ENCODE measurements at places on chromosomes 4 and X. TPM values are rescaled to one million over a fixed set of nuclear protein-coding genes. Genes with fewer than 3 reads are reported as not detected.

Gene P2RY8
- 0.73 TPM for polyA plus RNA-seq

Gene AFF1
- polyA plus RNA-seq, result 56.4 TPM

Gene SLC7A11
- polyA plus RNA-seq, result 4.8 TPM

Gene IL13RA2
- 1.6 TPM for polyA plus RNA-seq

Gene SHISA3
- polyA plus RNA-seq, result 97.9 TPM

Gene RAB33B
- polyA plus RNA-seq, result 10.5 TPM

Gene ART3
- 0.42 TPM for polyA plus RNA-seq

Gene ZDHHC15
- 9.1 TPM for polyA plus RNA-seq

Gene TMSB15A
- 80.4 TPM for polyA plus RNA-seq

Gene N4BP2
- 30.9 TPM for polyA plus RNA-seq

Gene IL2
- polyA plus RNA-seq, result not detected

Gene SYTL4
- 24.5 TPM for polyA plus RNA-seq

Gene TREX2
- polyA plus RNA-seq, result 0.37 TPM

Gene COL4A6
- polyA plus RNA-seq, result 16.0 TPM

Gene NXF2
- 0.71 TPM for polyA plus RNA-seq

Gene KLB
- polyA plus RNA-seq, result 0.27 TPM

Gene PARM1
- 47.6 TPM for polyA plus RNA-seq

Gene F11
- 5.3 TPM for polyA plus RNA-seq

Gene GRIA2
- 2.4 TPM for polyA plus RNA-seq

Gene GAGE12J
- polyA plus RNA-seq, result not detected

Gene CCDC120
- 11.7 TPM for polyA plus RNA-seq

Gene CXorf49
- not detected for polyA plus RNA-seq

Gene CTAG1B
- not detected for polyA plus RNA-seq

Gene RUFY3
- 212 TPM for polyA plus RNA-seq

Gene ATP8A1
- polyA plus RNA-seq, result 40.0 TPM

Gene SHOX
- 0.12 TPM for polyA plus RNA-seq

Gene CT45A3
- not detected for polyA plus RNA-seq

Gene VSIG1
- polyA plus RNA-seq, result 1.1 TPM

Gene GALNTL6
- polyA plus RNA-seq, result 0.78 TPM

Gene PABPC1L2A
- not detected for polyA plus RNA-seq

Gene ADH6
- polyA plus RNA-seq, result 32.0 TPM

Gene SPRY1
- polyA plus RNA-seq, result 84.1 TPM

Gene STOX2
- polyA plus RNA-seq, result 14.2 TPM

Gene CXXC4
- 13.5 TPM for polyA plus RNA-seq

Gene CSN3
- polyA plus RNA-seq, result not detected

Gene PCDH19
- 2.2 TPM for polyA plus RNA-seq

Gene USP26
- not detected for polyA plus RNA-seq

Measured in left kidney (tissue), 8 donors.